ENCODE measurements at places on chromosomes 6 and 20. TPM values are rescaled to one million over a fixed set of nuclear protein-coding genes. Genes with fewer than 3 reads are reported as not detected.

The MICB gene
- total RNA-seq, result 8.1 TPM

DNA sequence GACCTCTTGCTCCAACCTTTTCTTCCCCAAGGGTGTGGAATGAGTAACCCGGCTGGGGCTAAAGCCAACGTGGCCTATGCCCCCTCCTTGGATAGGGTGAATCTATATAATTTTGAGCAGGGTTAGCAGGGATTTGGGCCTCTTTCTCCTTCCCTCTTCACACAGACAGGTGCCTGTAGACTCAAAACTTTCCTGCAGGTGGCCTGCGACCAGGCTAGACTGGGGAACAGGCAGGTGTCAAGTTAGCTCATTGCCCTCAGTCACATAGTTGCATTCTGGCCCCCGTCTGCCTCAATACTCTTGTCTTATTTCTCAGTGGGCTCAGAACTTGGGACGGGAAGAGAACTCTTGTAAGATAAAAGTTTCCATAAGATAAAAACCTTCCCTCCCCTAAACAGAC lies 243.0 kb downstream of the ATXN1 start:
- H3K27me3 ChIP-seq, result no peaks in the 10 kb centered on the region
- H3K27ac ChIP-seq, result no peak overlapping the region
- no peaks in the 10 kb centered on the region for H3K36me3 ChIP-seq
- H3K4me3 ChIP-seq, result no peak overlapping the region
- H3K4me1 ChIP-seq, result peaks cover 10% of the 10 kb centered on the region

DNA sequence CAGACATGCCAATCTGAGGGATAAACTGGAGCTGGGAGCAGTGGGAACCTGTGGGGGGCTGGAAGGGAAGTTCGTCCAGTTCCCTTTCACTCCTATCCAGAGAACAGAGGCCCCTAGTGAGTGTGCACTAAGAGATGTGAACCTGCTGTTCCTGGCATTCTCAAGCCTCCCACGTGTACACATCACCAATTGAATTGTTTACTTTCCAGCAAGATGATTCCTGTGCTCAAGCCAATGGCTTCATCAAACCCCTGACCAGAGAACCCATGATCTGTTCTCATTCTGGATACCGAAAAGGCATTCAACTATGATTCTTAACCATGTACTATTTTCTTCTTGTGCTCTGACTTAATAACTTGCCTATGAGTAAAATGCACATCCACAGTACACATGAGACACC lies 10.2 kb upstream of the SLC22A3 start:
- no peaks in the 10 kb centered on the region for H3K27me3 ChIP-seq
- no peak overlapping the region for H3K27ac ChIP-seq
- no peak for DNase-seq
- no peak overlapping the region for H3K4me3 ChIP-seq
- H3K36me3 ChIP-seq, result no peaks in the 10 kb centered on the region

GRCh38 chr6:124190256-124190655 lies 386.6 kb downstream of the NKAIN2 start:
- H3K27ac ChIP-seq, result no peak overlapping the region
- no peak for DNase-seq
- H3K4me3 ChIP-seq, result no peak overlapping the region
- no peaks in the 10 kb centered on the region for H3K27me3 ChIP-seq

- no peak overlapping the region for H3K27ac ChIP-seq
- H3K36me3 ChIP-seq, result peaks cover 15% of the 10 kb centered on the region
- H3K4me1 ChIP-seq, result peaks cover 15% of the 10 kb centered on the region
- no peak for DNase-seq
Observed at GRCh38 chr6:167972193-167972592, 25.3 kb upstream of the KIF25 start.

DNA sequence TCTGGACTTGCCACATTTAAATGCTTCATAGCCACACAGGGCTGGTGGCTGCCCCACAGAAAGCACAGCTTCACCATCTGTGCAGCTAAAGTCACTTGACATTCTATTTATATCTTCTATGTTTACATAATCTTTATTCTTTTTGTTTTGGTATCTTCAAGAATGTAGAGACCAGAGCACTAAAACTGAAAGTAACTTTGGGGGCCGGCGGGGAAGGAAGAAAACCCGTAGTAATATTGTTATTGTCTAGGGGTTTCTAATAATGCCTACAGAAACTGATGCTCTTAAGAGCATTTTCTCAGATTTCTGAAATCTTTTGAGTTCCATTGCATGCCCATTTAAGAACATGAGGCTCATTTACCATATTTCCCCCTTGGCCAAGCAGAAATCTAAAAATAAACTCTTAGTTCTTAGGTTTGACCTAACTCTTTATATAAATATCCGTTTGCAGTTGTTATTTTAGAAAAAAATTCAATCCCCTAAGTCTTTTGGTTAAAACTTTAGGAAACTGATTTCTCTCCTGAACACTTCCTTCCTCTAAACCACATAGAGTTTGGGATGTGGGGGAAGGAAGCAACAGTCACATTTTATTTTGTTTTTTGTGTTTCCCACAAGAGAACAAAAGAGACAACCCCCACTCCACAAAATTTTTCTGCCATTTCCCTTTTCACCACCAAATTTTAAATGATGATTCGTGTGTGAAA lies 207.6 kb downstream of the OGFRL1 start:
- no peaks in the 10 kb centered on the region for H3K27me3 ChIP-seq
- no peaks in the 10 kb centered on the region for H3K4me1 ChIP-seq
- no peak for DNase-seq
- no peak overlapping the region for H3K4me3 ChIP-seq
- H3K36me3 ChIP-seq, result no peaks in the 10 kb centered on the region

- H3K4me3 ChIP-seq, result no peak overlapping the region
- no peaks in the 10 kb centered on the region for H3K4me1 ChIP-seq
- H3K27ac ChIP-seq, result no peak overlapping the region
- H3K27me3 ChIP-seq, result no peaks in the 10 kb centered on the region
- H3K36me3 ChIP-seq, result no peaks in the 10 kb centered on the region
Observed at GRCh38 chr6:147061252-147061651, 143.0 kb upstream of the STXBP5 start.
